GM04503 (cell line): ENCODE measurements at places on chromosomes 3 and 15.

- no peak for DNase-seq
Observed at GRCh38 chr15:89333011-89333860, 1.4 kb downstream of the POLG start.

DNA sequence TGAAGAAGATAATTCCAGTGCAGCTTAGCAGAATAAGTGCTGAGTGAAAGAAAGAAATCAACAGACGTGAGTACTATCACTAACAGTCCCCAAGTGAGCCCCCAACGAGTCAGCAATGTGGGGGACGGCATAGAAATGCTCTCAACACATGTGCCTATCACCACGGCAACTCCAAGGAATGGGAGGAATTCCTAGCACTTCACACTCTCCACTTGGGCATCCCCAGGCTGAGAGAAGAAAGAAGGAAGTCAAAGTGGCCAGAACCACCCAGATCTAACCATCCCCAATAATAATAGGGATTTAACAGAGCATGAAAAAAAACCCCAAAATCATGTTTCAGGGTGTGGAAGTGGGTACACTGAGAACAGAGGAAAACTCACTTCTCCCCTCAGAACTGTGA, 29.3 kb upstream of the CPNE4 start:
- no peak for DNase-seq

- no peak for DNase-seq
Observed at GRCh38 chr15:46778876-46779275, 938.4 kb upstream of the SEMA6D start.

- DNase-seq = no peak
Observed at GRCh38 chr3:80550174-80550573, 782.4 kb upstream of the ROBO1 start.

GRCh38 chr3:107705046-107705445, 182.3 kb downstream of the BBX start:
- DNase-seq = no peak

DNA sequence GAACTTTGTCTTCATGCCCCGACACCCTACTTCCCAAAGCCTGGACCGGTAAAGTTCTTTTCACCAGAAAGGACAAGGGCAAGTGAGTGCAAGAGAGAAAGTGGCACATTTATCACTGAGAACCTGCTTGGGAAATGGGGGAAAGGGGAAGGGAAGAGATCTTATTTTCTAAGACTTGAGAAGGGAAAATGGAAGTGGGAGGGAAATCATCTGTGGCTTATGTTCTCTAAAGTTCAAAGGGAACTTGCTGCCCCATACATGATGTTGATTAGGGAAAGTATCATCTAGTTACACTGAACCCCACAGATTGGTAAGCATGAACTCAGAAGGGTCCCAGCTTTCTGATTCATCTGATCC, 199.5 kb upstream of the LPP start:
- no peak for DNase-seq

GRCh38 chr3:64257100-64257755, 32.0 kb upstream of the PRICKLE2 start:
- no peak for DNase-seq

DNA sequence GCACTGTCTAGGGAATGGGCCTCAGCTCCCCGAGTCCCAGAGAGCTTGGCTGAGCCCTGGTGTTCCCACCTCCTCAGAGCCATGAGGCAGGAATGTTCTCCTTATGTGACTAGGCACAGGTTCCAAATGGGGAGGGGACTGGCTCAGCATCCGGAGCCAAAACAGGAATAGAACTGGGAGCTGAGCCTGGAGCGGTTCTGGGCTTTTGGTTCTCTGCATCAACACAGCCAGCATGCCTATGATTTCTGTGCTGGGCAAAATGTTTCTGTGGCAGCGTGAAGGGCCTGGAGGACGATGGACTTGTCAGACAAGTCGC, at the start of gene FAM131A:
Gene FAM131A, plus strand, starts transcription at position 202 of the 316 bp plus-strand sequence. Its CDS starts 31 bp downstream, at position 233.
- DNase-seq = no peak

GRCh38 chr3:57696801-57697321, 4.0 kb upstream of the DENND6A start:
- no peak for DNase-seq

DNA sequence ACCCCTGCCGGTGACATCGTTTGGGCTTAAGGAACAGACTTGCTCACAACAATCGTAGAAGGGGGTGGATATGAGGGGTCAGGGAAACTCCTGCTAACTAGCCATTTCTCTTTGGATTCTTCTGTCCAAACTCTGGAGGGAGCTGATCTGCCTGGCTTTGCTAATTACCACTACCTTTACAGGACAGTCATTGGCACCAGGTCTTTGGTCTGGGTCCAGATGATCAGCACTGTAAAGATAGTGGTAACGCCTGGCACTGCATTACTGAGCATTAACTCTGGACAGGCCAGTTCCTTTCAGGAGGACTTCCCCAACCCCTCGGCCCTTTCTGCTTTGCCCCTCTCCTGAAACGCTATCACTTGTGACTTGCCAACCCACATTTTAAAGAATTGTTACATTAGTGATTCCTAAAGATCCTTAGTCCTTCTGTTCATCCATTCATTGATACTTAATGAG, 788 bp downstream of the UQCC5 start:
- no peak for DNase-seq

DNA sequence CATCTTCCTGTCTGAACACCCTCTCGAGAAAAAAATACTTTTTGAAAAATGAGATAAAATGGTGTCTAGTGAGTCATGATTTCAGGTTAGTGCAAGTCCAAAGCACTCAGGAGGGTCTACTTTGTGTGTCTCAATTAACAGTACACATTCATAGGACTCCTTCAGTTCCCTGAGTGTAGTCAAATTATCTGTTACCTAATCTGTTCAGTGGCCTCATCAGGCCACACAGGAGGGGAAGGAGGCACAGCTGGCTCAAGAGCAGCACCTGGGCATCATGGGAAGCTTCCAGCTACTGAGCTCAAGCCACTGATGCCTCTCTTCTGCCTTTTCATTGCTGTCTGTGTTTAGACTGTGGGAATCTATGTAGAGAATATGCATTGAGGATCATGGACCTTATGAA, 341.4 kb upstream of the SGO1 start:
- DNase-seq = no peak

DNA sequence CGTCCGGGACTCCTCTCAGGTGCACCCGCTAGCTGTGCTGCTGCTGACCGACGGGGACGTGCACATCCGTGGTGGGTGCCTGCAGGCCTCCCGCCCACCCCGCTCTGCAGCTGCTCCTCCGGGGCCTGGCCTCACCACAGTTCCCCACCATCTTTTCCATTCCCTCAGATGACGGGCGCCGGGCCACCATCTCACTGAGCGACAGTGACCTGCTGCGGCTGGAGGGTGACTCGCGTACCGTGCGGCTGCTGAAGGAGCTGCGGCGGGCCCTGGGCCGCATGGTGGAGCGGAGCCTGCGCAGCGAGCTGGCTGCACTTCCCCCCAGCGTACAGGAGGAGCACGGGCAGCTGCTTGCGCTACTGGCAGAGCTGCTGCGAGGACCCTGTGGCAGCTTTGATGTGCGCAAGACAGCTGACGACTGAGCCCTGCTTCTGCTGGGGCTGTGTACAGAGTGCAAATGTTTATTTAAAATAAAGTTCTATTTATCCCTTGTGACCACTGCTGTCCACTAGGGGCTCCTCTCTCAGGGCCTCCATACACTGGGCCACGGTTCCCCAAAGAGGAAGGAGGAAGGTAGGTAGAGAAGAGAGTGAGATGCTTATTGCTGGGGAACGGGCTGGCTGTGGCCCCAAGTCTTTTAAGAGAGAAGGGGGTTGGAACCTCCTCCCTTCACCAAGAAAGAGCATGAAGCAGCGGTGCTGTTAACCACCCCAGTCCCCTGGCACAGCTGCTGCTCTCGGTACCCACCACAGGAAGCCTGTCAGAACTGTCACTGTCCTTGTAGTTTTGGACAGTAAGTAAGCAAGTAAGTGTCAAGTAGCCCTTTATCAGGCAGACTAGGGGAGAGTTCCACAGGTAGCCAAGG, 47.0 kb downstream of the DHX30 start:
- DNase-seq = no peak

GRCh38 chr15:101172501-101173071, 79.3 kb downstream of the CHSY1 start:
- DNase-seq = no peak

GRCh38 chr15:62462721-62463120, 297.6 kb upstream of the C2CD4B start:
- DNase-seq = no peak

GRCh38 chr3:45819543-45819942, 22.4 kb downstream of the LZTFL1 start:
- DNase-seq = no peak

DNA sequence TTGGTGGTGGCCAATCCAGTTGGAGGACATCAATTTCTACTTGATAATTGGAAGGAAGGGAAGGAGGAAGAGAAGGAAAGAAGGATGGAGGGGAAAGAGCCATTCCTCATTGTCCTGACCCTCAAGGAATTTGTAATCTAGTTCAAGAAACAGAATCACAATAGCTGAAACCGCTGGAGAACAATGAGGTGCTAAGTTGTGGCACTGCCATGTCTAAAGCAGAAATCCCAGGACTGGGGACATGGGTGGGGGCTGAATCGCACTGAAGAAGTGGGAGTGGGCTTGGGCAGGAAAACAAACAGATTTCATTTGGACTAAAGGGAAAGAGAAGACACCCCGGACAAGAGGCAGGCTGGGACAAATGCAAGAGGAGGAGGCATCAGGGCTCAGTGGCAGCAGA, 183.6 kb downstream of the UACA start:
- DNase-seq = no peak

DNA sequence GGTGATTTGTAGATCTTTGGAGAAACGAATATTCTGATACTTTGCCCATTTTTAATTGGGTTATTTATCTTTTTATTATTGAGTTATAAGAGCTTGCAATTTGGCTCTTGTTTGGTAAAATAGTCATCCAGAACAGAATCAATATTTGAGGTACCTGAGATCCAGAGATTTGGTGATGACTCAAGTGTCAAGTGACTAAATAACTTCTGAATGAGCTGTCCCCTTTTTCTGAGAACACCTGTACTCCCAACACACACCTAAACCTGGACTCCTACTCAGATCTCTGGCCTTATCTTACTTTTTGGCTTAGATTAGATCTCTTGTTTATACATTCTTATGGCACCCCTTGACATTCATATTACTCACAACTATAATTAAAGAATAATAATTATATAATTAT, 3.1 kb upstream of the TRA2B start:
- no peak for DNase-seq

- DNase-seq = no peak
Observed at GRCh38 chr15:74788683-74789151, 6.8 kb downstream of the CSK start.
